Smooth muscle cell of bladder (primary cell): ENCODE measurements at places on chromosomes 11 and 22. TPM values are rescaled to one million over a fixed set of nuclear protein-coding genes. Genes with fewer than 3 reads are reported as not detected.

Gene BAIAP2L2
- 0.28 and 0.46 TPM in 2 replicates for total RNA-seq

Gene SMTNL1
- total RNA-seq: not detected in 2 replicates

Gene CASP12
- 0.09 TPM in 1 of 2 replicates, not detected in the other for total RNA-seq

Gene FXYD2
- not detected in 2 replicates for total RNA-seq

Gene RPS6KB2
- total RNA-seq: 38.9 and 52.1 TPM in 2 replicates

Gene RAB38
- total RNA-seq: 1.4 and 1.5 TPM in 2 replicates

Gene MMP12
- under 0.01 and 0.28 TPM in 2 replicates for total RNA-seq

Gene GSTT2
- total RNA-seq: 0.09 and 0.14 TPM in 2 replicates

Gene TLCD5
- 5.4 and 7.0 TPM in 2 replicates for total RNA-seq
